ENCODE measurements at places on chromosomes 3 and 15.

DNA sequence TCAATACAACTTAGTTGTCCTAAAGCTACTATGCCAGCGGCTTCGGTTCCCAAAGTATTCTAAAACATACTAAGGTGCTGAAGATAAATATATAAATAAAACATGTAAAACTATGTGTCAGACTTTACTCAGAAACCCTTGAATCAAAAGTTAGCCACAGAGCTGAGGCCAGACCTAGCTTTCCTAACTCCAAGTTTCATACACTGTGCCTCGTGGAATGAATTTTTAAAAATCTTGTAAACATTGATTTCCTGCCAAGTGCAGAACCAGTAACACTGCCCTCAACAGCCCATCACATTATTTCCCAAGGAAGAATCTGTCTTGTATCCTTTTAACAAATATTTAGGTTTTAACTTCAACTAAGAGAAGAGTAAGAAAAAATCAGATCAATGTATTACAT lies 36.4 kb downstream of the TAMM41 start:
- DNase-seq: no peak

GRCh38 chr3:125185805-125186204 lies 26.7 kb downstream of the SLC12A8 start:
- no peak for DNase-seq

GRCh38 chr15:70586241-70586640 lies 177.1 kb downstream of the UACA start:
- no peak for DNase-seq

DNA sequence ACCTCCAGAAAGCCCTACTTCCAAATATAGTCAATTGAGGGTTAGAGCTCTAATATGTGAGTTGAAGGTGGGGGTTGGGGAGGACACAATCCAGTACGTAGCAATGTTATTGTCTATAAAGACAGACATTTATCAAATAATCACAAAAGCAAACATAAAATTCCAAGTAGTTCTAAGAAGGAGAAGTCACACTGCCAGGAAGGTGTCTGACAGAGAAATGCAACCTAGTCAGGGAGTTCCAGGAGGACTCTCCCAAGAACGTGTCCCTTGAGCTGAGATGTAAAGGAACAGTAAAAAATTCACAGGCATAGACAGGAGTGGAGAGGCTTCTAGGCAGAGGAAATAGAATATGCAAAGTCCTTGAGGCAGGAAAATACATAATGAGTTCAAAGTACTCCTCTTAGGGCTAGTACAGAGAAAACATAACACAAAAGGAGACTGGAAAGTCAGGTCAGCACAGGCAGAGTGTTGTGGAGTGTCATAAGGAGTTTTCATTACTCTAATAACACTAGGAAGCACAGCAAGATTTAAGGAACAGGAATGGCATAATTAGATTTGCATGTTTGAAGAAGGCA lies 277.6 kb upstream of the STT3B start:
- DNase-seq: no peak

- DNase-seq: no peak
Observed at GRCh38 chr15:60767134-60767824, 288.3 kb upstream of the ICE2 start.

GRCh38 chr3:196931828-196932587 lies 10.3 kb downstream of the NCBP2 start:
- DNase-seq: no peak

DNA sequence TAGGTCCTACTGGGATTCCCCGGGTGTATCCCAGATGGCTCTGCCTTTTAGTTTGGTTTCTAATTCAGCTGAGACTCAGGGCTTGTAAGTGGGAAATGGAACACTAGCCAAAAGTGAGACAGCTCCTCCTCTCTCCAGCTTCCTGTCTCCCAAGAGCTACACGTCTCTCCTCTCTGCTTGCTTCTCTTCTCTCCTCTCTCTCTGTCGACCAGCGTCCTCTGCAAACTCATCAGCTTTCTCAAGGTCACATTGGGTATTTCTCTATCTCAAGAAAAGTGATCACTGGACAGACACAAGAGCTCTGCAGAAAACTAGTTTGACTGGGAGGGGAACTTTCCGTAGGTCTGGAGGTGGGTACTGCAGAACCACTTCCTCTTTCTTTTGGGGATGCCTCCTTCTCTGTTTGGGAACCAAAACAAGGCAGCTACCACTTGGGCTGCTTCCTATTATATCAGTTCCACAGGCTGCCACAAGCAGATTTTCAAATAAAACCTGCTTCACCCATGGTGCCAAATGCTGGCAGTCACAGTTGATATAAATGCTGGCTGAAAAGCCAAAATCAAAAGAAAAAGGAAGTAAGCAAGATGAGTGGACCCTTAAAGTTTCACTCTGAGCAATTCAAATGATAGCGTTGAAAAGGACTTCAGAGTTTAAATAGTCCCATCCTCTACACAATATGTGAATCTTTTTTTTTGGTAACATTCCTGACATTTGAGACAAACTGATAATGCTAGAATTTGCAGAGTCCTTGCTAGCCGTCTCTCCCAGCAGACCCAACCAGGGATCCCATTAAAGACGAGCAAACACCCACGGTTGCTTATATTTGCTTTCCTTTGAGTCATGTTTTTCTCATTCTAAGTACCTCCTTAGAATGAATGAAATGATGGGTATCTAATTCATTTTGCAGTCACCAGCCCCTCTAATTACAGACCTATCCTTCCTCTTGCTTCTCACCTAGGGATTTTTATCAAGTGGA lies 7.2 kb upstream of the DYNC1LI1 start:
- no peak for DNase-seq
